SHP77 (cell line): ENCODE measurements at places on chromosomes 13 and 19.

DNA sequence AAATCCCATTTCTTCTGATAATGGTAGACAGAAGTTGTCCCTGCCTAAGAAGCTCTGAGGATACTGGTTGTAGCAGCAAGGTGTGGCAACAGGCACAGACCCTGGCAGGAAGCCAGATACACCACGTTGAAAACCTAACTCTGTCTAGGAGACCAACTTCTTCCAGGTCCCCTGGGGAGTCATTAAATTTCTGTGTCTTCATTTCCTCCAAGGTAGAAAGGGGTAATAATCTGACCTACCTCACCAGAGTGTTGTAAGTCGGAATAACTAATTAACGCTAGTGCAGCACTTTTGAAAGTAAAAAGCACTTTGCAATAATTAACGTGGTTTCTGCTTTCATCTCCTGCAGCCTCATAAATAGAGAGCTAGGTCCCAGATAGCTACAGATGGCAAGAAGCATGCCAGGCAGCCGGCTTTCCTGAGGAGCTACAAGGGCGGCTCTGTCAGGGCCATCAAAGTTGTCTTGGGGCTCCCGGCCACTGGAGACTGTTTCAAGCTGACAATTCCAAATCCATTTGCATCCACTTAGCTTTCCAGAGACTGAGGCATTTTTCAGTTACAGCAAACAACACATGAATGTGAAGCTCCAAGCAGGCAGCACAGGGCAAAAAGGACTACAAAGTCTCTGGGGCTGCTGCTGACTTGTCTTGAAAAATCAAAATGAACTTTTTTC lies 176.2 kb downstream of the FOXO1 start:
- no peak for DNase-seq

DNA sequence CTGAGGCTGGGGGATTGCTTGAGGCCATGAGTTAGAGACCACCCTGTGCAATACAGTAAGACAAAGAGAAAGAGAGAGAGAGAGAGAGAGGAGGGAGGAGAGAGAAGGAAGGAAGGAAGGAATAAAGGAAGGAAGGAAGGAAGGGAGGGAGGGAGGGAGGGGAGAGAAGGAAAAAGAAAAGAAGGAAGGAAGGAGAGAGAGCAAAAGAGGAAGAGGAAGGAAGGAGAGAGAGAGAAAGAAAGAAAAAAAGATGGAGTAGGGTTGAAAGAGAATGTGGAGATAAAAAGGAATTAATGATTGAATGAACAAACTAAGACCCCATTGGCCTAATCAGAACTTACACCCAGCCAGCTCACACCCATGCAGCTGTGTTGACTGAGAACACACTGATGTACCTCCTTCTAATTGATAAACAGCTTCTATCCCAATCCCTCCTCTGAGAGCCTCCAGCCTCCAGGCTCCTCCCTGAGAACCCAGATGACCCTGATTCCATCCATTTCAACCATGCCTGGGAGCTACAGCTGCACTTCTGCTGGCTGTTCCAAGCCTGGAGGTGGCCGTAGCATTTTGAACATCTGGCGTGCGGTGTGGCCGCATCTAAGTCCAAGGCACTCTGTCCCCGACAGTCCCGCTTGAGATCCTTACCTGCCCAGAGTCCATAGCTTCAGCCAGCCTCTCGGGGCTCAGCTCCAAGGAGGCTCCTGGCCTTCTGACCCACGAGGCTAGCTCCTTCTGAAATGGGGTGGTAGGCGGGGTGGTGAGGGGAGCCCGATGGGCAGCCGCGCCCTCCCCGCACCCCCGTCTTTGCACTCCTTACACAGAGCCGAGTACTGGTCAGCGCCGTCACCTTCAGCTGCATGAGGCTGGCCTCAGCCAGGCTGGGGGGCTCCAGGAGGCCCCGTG lies 1.1 kb downstream of the PRODH2 start:
- no peak for DNase-seq

DNA sequence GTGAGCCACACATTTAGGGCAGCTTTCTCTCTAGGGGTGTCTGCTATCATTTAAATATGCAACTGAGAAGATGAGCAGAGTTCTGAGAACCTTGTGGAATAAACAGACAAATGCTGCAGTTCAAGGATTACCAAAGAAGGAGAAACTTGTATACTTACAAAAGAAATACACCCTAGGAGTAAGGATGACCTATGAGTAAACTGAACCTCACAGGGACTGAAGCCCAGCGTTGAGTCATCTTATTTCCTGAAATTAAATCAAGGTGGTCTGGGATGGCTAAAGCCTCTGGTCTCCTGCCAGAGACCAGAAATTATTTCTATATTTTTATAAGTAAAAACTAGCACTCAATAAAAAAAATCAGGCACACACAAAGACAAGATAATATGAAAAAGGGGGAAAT lies 40.1 kb downstream of the FAM216B start:
- DNase-seq: no peak

DNA sequence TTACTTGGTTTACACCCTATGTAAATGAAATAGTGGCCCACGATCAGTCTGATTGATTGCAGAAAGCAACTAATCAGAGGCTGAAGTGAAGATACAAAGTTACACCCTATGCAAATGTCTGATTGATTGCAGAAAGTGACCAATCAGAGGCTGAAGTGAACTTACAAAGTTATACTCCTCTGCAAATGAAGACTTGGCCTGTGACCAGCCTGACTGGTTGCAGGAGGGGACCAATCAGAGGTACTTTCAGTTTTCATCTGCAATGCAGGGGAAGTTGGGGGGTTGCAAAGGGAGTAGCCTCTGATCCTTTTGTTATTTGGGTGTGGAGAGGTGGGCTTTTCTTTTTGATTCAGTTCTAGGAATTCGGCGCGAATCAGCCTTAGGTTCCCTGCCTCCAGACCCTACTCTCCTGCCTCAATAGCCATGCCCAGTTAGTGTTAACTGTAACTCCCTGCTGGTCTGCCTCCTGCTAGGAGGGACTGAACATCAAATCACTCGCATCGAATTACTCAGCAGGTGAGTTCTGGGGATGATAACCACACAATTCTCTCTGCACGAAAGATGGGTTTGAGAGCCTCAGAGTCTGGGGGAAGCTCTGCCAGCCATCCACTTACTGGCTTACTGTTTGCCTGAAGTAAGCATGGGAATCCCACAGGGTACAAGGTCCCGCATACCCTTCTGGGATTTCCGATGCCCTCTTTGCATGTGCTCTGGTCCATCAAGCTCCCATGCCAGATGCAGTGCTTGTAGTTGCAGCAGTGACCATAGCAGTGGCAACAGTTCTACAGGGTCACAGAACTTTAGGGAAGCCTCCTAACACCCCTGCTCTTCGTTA lies 7.5 kb downstream of the ARL11 start:
- no peak for DNase-seq

DNA sequence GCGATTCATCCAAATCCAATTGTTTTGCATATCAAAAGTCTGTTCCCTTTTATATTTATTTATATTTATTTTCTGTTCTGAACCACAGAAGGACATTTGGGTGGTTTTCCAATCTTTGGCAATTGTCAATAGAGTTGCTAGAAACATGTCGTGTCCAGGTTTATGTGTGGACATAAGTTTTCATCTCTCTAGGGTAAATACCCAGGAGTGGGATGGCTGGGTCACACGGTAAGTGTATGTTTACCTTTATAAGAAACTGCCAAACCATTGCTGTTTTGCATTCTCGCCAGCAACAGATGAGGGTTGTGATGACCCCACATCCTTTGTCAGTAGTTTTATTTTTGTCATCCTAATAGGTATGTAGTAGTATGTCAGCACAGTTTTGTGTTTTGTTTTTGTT lies 12.5 kb downstream of the AP1M1 start:
- no peak for DNase-seq

- peak; percentile 24 for DNase-seq
These were observed at the start of gene DENND1C for GRCh38 chr19:6481541-6482342. Gene DENND1C (minus strand): TSS chr19:6481787. CDS start chr19:6481695, 92 bp downstream.

DNA sequence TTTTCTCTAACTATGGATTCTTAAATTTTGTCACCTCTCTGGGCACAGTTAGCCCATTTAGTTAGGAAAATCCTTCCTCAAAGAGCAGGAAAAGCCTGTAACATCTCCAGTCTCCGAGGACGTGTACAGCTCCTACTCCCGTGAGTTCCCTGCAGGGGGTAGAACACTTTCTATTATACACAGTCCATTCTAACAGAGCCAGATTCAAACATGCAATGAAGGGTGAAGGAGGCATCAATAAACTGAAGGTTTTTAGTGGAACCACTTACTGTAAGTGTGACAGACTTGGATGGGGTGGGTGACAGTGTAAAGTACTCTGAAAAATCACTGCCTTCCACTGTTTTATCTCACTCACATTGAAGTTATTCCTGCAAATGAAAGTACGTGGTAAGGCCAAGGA lies 204.7 kb upstream of the DACH1 start:
- DNase-seq: no peak

DNA sequence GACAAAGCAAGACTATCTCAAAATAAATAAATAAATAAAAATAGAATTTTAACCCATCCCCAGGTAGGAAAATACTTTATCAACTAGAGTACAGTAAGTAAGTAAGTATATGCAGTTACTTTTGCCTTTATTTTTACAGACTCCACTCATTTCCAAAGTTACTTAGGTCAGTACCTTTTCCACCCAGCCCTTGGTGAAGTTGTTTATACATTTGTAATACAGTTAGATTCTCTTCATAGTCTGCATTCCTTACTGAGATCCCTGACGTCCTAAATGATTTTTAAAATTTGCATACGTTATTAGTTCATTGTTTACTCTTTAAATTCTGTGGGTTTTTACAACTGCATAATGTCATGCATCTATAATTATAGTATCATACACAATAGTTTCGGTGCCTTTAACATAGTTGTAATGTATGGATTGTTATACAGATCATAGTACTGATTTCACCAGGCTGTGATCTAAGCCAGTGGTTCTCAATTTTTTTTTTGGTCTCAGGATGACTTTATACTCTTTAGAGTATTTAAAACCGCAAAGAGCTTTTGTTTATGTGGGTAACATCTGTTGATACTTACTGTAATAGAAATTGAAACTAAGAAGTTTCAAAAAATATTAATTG lies 10.4 kb downstream of the SETDB2 start:
- no peak for DNase-seq

GRCh38 chr13:29884671-29885430 lies 34.4 kb upstream of the UBL3 start:
- DNase-seq: no peak

DNA sequence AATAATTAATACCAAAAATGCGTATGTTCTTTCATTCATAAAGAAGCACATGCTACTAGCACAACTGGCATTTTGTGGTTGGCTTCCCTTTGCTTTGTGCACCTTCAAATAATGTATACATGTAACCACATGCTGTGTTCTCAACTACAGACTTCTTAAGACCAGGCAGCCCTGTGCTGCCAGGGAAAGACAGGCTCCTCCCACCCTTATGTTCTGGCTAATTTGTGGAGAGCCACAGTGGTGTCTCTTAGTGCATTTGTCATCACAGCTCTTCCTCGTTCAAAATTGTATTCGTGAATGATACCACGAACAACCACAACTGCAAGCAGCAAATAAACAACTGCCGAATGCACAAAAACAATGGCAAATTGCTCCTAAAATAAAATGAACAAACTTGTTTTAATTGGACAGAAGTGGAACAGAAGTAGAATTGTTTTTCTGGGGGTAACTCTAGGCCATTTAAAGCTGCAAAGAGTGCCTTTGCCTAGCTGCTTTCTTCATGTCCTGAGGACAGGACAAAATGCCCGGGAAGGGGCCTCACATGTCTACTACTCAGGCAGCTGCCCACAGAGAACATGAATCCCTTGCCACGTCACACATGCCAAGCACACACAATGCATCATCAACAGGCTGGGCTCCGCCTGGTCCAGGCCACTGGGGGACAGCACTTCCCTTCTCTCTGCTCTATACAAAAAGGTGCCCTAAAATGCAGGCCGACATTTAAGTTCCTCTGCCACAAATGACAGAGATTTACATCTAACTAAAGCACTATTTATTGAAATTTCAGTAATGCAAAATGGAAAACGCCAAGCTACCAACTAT lies 21.7 kb downstream of the IRS2 start:
- DNase-seq: no peak

DNA sequence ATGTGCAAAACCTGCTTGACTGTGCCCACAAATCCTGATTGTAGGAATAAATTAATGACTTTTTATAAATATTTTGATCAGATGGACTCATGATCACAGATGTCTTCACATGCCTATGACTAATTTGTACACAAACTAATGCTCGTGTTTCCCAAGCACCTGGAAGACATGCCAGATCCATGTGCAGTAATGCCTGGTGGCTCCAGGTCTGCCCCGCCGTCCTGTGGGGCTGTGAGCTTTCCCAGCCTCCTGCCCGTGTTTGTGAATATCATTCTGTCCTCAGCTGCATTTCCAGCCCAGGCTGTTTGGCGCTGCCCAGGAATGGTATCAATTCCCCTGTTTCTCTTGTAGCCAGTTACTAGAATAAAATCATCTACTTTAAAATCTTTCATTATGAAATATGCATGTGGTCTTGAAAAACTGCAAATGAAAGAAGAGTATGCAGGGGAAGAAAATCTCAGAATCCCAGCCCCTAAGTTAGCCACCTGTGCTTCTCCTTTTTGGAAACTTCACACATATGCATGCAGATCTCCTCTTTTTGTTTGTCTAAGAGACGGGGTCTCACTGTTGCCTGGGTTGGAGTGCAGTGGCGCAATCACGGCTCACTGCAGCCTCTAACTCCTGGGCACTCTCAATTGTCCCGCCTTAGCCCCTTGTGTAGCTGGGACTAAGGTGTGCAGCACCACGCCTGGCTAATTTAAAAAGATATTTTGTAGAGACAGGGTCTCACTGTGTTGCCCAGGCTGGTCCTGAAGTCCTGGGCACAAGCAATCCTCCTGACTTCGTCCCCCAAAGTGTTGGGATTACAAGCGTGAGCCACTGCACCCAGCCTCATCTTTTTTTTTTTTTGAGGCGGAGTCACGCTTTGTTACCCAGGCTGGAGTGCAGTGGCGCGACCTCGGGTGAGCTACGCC lies 6.2 kb downstream of the RPL28 start:
- DNase-seq: no peak

DNA sequence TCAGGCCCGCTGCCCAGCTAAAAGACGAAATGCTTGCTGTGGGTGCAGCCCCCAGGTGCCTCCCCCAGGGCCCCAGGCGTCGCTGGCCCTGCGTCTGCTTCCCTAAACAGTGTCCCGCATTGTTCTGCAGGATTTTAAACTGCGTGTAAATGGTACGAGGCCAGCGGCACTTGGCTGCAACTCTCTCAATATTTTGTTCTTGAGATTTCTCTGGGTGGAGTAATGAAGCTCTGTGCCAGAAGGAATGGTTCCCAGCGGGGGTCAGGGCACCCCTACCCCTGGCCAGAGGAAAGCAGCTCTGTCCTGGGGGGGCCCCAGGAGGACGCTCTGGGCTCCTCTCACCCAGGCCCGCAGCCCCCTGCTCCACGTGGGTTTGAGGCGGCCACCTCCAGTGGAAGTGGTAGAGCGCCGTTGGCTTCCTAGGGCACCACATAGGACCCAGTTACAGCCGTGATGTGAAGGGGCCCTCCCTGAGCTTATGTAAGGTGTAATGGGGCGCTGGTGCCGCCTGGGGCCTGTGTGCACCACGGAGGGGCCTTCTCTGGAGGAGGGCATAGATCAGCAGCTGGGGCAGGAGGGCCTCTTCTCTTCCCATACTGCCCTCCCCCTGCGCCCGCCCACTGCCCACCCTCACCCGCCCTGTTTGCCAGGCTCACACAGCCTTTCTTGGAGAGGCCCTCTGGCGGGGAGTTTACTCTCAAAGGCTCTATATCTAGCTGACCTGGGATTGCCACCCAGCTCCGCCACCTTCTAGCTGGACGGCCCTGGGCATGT lies 19.8 kb downstream of the PAK4 start:
- DNase-seq: no peak

GRCh38 chr19:28482221-28482620 lies 730.7 kb downstream of the UQCRFS1 start:
- no peak for DNase-seq

GRCh38 chr19:13398780-13399726 lies 107.2 kb downstream of the CACNA1A start:
- no peak for DNase-seq

- DNase-seq: no peak
These were observed 12.6 kb downstream of the MPHOSPH8 start for GRCh38 chr13:19646063-19646462.
